ENCODE measurements at places on chromosomes 4 and X.

DNA sequence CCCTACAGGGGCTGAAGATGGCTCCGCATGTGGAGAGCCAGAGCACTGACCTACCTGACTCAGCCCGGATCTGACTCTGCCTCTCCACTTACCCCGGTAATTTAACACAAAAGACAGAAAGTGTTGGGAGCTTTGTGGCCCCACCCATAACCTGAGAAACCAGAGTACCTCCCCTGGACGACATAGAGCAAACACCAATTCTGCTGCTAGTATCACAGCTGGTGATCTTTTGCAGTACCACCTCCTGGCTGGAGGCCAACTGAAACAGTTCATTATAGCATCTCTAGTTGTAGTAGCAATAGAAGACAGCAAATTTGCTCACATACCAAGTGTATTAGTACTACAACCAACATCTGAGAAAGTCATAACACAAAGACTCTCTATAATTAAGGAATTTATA lies 443.9 kb downstream of the KLHL4 start:
- no peak for ATAC-seq

GRCh38 chr4:27366104-27366823 lies 505.6 kb downstream of the STIM2 start:
- no peak for ATAC-seq

GRCh38 chr4:80448056-80448455 lies 112.5 kb downstream of the CFAP299 start:
- no peak for ATAC-seq

GRCh38 chrX:120477453-120477852 lies 8.4 kb upstream of the LAMP2 start:
- ATAC-seq = no peak

- ATAC-seq = no peak
These were observed 1.5 kb downstream of the IL1RAPL2 start for GRCh38 chrX:104567506-104567905.

GRCh38 chr4:76011700-76012387 lies 4.5 kb upstream of the CXCL9 start:
- peak; percentile 87 for ATAC-seq

DNA sequence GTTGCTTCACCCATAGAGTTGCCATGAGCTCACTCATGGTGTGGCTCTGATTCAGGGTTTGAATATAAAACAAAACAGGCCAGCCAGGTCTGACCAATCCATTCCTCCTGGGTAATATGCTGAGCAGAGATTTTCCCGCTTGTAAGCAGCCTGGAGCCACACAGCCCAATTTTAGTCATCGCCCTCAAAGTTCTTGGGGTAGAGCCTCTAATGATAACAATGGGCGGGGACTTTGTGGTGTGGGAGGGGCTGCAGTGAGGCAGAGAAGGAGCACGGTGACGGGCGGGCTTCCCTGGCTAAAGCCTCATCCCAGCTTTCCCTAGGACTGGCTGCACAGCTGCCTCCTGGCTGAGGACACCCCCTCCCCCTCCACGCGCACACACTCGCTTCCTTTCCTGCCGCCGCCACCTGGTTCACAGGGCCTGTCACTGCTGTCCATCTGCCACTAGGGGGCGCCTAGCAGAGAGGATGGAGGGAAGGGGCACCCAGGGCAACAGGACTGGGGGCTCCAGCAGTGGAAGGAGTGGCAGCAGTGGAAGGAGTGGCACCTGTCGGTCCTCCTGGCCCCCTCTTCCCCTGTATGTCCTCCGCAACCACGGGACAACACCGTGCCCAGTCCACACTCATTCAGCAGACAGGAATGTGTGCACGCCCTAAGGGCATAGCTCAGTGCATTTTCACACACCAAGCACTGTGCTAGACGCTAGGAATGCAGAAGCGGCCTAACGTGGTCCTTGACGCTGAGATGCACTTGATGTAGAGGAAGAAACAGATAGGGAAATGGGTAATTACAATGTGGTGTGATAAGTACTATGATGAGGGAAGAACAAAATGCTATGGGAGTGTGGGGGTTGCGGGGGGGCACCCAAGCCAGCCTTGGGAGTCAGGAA lies 26.8 kb downstream of the PRPS1 start:
- ATAC-seq = peak; percentile 53

GRCh38 chrX:132004728-132005127 lies 18.4 kb upstream of the STK26 start:
- ATAC-seq = no peak

DNA sequence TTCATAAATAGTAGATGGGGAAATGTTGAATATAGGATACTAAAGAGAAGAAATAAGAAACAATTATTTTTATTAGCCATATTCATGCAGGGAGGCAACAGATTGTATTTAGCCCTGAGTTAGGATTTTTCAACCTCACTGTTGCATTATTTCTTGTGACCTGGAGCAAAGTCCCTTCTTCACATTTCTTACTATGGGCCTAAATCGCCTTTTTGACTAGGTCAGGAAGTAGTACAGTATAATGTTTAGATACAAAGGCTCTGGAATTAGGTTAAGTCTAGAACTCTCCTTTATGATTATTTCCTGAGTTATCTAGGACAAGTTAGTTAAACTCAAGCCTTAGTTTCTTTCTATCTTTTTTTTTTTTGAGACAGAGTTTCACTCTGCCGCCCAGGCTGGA lies 88.0 kb downstream of the FRYL start:
- ATAC-seq = no peak

GRCh38 chrX:110509755-110510532 lies 151.3 kb downstream of the RTL9 start:
- ATAC-seq = no peak

Measured in stimulated activated memory B cell treated with anti-CD40 and anti-IgM and Interleukin-4, amounts not matched to agents 10 μg/mL and 1 μg/mL and 100 μg/mL, for 72 hours (primary cell).